Heart right ventricle (tissue), 16 donors: ENCODE measurements at places on chromosomes 2 and 18. TPM values are rescaled to one million over a fixed set of nuclear protein-coding genes. Genes with fewer than 3 reads are reported as not detected.

DNA sequence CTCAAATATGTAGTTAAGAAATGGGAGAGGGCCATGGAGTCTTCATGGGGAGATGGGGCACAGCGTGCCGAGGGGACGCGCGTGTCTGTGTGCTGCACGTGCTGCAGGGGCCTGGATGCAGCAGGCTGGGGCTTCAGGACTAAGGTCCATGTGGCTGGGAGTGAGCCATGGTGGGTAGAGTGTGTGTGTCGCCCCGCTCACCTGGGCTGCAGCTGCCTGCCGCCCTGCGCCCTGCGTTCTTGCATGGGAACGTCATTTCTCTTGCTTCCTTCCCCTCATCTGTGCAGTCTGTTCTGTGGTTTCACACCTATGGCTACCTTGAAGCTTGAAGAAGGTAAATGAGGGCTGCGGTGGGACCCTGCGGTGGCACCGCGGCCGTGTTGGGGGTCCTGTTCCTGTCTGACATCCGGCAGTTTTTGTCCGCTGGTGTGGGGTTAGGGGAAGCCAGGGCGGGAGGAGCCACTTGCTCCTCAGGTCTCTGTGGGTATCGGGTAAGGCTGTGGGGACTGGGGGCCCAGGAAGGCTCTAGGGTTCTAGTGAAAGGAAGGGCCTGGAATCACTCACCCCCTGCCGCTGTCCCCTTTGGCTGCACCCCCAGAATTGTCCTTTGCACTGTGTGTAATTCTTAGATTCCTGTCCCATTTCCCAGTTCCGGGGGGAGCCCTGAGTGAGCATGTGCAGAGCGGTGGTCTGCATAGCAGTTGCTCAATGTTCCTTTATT lies 54.1 kb upstream of the HS6ST1 start:
- no peak for DNase-seq
- H3K36me3 ChIP-seq: no peaks in the 10 kb centered on the region
- no peaks in the 10 kb centered on the region for H3K27me3 ChIP-seq
- H3K4me1 ChIP-seq: no peaks in the 10 kb centered on the region
- no peak overlapping the region for H3K27ac ChIP-seq
- H3K4me3 ChIP-seq: no peak overlapping the region

DNA sequence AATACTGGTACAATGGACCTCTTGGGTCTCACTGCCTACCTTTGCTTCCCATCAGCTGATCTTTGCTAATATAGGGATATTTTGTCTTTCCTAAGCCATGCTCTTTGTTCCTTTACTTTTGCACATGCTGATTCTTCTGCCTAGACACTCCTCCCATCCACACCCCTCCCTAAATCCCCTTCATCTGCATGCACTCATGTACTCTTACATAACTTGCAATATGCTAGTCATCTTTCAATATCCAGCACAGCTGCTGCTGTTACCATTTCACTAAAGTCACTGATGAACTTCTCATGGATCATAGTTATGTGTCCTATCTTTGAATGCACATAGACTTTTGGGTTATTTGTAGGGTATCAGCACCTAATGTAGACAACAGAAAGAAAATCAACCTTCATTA lies 18.5 kb upstream of the DTNA start:
- H3K27me3 ChIP-seq: no peaks in the 10 kb centered on the region
- H3K4me1 ChIP-seq: no peaks in the 10 kb centered on the region
- no peak overlapping the region for H3K27ac ChIP-seq
- no peak overlapping the region for H3K4me3 ChIP-seq
- no peak for DNase-seq
- no peaks in the 10 kb centered on the region for H3K36me3 ChIP-seq

GRCh38 chr2:110768591-110768990 lies 36.2 kb downstream of the ACOXL start:
- no peak overlapping the region for H3K4me3 ChIP-seq
- no peaks in the 10 kb centered on the region for H3K27me3 ChIP-seq
- H3K4me1 ChIP-seq: peaks cover 22% of the 10 kb centered on the region
- H3K27ac ChIP-seq: no peak overlapping the region
- DNase-seq: no peak
- no peaks in the 10 kb centered on the region for H3K36me3 ChIP-seq

MZT2B gene
- 297 TPM for total RNA-seq

GRCh38 chr2:29613067-29613466 lies 308.3 kb downstream of the ALK start:
- no peak overlapping the region for H3K4me3 ChIP-seq
- DNase-seq: no peak

HOXD8 gene
- 1.5 TPM for total RNA-seq

CD207 gene
- total RNA-seq: 1.1 TPM

DNA sequence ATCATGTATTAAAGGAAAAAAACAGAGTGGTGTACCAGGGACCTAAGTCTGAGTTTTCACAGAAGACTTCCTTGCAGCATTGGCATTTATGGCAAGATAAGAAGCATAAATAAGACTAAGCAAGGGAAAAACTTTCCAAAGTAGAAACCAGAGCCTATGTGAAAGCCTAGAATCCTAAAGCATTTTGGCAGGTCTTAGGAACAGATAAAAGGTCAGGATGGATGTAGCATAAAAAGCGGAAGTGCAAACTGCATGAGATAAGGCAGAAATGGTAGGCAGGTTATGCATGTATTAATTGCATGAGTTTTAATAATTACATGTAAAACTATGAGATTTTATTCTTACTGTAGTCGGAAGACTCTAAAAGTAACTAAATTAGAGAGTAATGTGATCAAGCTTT lies 596.5 kb downstream of the SUCLG1 start:
- no peak overlapping the region for H3K27ac ChIP-seq
- no peak for DNase-seq
- H3K4me1 ChIP-seq: no peaks in the 10 kb centered on the region
- H3K4me3 ChIP-seq: no peak overlapping the region

DNA sequence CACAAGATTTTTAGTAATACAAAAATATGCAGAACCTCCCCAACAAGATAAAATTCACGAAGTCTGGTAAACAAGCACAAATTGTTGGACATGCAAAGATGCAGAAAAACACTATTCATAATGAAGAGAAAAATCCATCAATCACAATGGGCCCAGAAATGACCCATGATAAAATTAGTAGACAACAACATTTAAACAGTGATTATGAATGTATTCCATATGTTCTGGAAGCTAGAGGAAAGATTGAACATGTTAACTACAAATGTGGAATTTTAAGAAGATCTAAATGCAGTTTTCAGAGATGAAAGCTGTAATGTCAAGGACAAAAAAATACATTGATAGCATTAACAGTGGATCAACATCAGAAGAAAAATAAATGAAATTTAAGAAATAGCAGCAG lies 243.3 kb upstream of the LINC00305 start:
- H3K27ac ChIP-seq: no peak overlapping the region
- no peaks in the 10 kb centered on the region for H3K4me1 ChIP-seq
- H3K27me3 ChIP-seq: no peaks in the 10 kb centered on the region

- H3K4me1 ChIP-seq: peaks cover 34% of the 10 kb centered on the region
- no peaks in the 10 kb centered on the region for H3K27me3 ChIP-seq
- H3K4me3 ChIP-seq: no peak overlapping the region
- DNase-seq: no peak
- no peak overlapping the region for H3K27ac ChIP-seq
- H3K36me3 ChIP-seq: peaks cover 4% of the 10 kb centered on the region
Measured at GRCh38 chr18:45068400-45069094, 387.9 kb downstream of the SETBP1 start.

FOXI3 gene
- not detected for total RNA-seq

DNA sequence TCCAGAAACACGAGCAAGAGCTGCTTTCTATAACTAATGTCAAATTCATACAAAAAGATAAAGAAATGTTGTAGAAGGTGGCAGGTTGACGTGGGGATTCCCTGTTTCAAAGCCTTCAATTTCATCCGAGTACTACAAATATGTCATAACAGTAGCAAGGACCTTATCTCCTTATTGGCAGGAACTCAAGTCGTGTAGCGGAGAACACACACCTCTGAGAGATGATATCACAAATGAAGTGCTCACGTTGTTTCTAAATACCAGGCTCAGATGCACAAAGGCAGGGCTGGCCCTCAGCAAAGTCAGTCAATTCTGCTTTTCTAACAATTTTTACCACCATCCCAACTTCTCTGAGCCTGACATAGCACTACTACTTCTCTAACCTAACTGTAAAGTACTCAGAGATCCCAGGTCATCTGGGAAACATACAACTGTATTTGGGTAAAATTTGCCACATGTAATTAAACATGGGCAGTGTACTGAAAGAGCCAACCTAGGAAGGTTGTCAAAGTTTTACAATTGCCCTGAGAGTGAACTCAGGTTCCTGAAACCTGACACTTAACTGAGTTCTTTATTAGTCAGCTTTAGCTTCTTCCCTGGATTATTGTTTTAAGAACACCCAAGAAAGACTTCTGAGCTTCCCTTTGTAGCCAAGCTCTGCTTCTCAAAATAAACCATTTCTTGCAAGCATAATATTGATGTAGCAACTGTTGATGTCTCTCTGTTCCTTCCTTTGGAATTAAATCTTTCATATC lies 813.7 kb upstream of the ACVR2A start:
- H3K27ac ChIP-seq: no peak overlapping the region
- H3K4me3 ChIP-seq: no peak overlapping the region
- no peaks in the 10 kb centered on the region for H3K27me3 ChIP-seq
- H3K4me1 ChIP-seq: no peaks in the 10 kb centered on the region

ANKRD30BL gene
- not detected for total RNA-seq

DNA sequence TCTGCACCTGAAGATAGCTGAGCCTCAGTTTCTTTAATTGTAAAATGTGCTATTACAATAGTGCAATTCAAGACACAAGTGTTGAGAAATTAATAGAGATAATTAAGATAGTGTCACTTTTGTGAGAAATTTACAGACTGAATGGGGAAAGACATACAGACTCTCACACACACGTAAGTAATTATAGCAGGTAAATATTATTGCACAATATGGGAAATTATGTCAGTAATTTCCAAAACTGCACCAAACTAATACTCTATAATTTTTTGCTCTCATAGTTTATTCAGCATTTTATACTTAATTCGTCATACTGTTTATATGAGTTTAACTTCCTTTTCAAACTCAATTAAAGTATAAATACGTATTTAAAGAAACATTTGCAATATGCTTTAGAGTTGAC lies 124.9 kb upstream of the GYPC start:
- no peak for DNase-seq
- no peak overlapping the region for H3K27ac ChIP-seq
- H3K36me3 ChIP-seq: no peaks in the 10 kb centered on the region
- H3K27me3 ChIP-seq: no peaks in the 10 kb centered on the region
- peaks cover 4% of the 10 kb centered on the region for H3K4me1 ChIP-seq

ABCB11 gene
- 0.06 TPM for total RNA-seq

PTH2R gene
- not detected for total RNA-seq

GRCh38 chr2:35852-36251 lies 10.5 kb downstream of the FAM110C start:
- DNase-seq: no peak
- no peak overlapping the region for H3K4me3 ChIP-seq
- no peak overlapping the region for H3K27ac ChIP-seq
- no peaks in the 10 kb centered on the region for H3K4me1 ChIP-seq
- no peaks in the 10 kb centered on the region for H3K36me3 ChIP-seq

GRCh38 chr2:1817256-1818051 lies 73.1 kb upstream of the PXDN start:
- H3K27me3 ChIP-seq: no peaks in the 10 kb centered on the region
- peaks cover 20% of the 10 kb centered on the region for H3K4me1 ChIP-seq
- DNase-seq: peak; percentile 86
- H3K36me3 ChIP-seq: no peaks in the 10 kb centered on the region
